Transverse colon (tissue), 4 donors: ENCODE measurements at places on chromosomes 6 and 20. TPM values are rescaled to one million over a fixed set of nuclear protein-coding genes. Genes with fewer than 3 reads are reported as not detected.

BCAS4 gene
- total RNA-seq, result not detected

CSNK2B gene
- total RNA-seq, result 182 TPM

EMILIN3 gene
- total RNA-seq, result 1.1 TPM

EPPIN gene
- total RNA-seq, result not detected

HTR1E gene
- not detected for total RNA-seq

SH3BGRL2 gene
- 177 TPM for total RNA-seq

SSTR4 gene
- total RNA-seq, result not detected

SDC4 gene
- 60.7 TPM for total RNA-seq

PRL gene
- not detected for total RNA-seq

SPTLC3 gene
- 7.9 TPM for total RNA-seq

RAMACL gene
- 1.2 TPM for total RNA-seq

UBE2V1 gene
- total RNA-seq, result 104 TPM

RSPO4 gene
- total RNA-seq, result not detected

SLC44A4 gene
- 734 TPM for total RNA-seq

TMEM170B gene
- 3.3 TPM for total RNA-seq

COL12A1 gene
- 25.3 TPM for total RNA-seq

AVP gene
- total RNA-seq, result not detected

DEFB123 gene
- total RNA-seq, result not detected

MLIP gene
- total RNA-seq, result 4.0 TPM

ALDH8A1 gene
- total RNA-seq, result 2.9 TPM

C6orf15 gene
- total RNA-seq, result not detected

TPBG gene
- total RNA-seq, result 22.7 TPM

BEND3 gene
- total RNA-seq, result 4.8 TPM

SNAI1 gene
- 0.41 TPM for total RNA-seq

HNF4A gene
- 173 TPM for total RNA-seq

SLC26A8 gene
- 1.1 TPM for total RNA-seq

ZNF391 gene
- not detected for total RNA-seq

TMC2 gene
- total RNA-seq, result not detected

ZBTB46 gene
- total RNA-seq, result 5.2 TPM

FERMT1 gene
- 23.2 TPM for total RNA-seq

CST2 gene
- total RNA-seq, result not detected

TBC1D7 gene
- 39.8 TPM for total RNA-seq

CGAS gene
- total RNA-seq, result 11.2 TPM

KIF25 gene
- not detected for total RNA-seq

AFDN gene
- 371 TPM for total RNA-seq

HCRTR2 gene
- total RNA-seq, result not detected

COX4I2 gene
- total RNA-seq, result not detected

ERVFRD-1 gene
- not detected for total RNA-seq

ZSCAN16 gene
- not detected for total RNA-seq

HUS1B gene
- 0.80 TPM for total RNA-seq

HIVEP2 gene
- 15.0 TPM for total RNA-seq

ACTL10 gene
- total RNA-seq, result 3.0 TPM

EDN3 gene
- 13.1 TPM for total RNA-seq

HLA-DPA1 gene
- 37.8 TPM for total RNA-seq

TNF gene
- total RNA-seq, result 1.1 TPM
